ENCODE measurements at places on chromosomes 1 and 21.

GRCh38 chr21:35810431-35810970 lies 249.8 kb downstream of the SETD4 start:
- no peak for DNase-seq

DNA sequence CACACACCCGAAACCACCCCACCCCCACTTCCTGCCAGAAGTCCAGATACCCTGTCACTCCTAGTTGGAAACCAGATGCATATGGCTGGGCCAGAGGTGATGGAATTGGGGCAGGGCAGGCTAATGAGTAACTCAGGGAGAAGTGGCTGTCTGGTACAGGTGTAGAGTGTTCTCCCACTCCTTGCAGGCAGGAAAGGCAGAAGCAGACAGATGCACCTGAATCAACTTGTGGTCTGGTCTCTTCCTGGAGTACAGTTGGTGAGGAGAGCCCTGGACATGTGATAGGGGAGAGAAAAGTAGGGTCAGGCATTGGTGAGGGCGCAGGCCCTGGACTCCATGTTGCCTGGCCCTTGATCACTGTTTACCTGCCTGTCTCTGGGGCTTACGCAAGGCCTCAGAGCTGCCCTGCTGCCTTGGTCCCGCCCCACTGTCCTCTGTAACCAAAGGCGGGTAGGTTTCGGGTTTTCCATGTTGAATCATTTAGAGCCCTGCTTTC lies 2.5 kb downstream of the CGN start:
- no peak for DNase-seq

DNA sequence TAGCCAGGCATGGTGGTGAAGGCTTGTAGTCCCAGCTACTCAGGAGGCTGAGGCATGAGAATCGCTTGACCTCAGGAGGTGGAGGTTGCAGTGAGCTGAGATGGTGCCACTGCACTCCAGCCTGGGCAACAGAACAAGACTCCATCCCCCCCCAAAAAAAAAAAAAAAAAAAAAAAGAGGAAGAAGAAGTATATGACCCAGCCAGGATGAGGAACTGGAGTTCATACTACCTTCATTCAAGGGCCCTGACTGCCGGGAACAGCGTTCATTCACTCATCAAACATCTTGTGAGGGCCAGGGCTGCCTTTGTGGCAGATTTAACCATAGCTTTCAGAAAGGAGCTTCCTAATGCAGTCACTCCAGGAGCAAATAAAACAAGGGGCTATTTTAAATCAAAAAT lies 127.6 kb downstream of the MRPS6 start:
- no peak for DNase-seq

- DNase-seq, result no peak
Observed at GRCh38 chr1:43344267-43344850, 6.7 kb downstream of the MPL start.

GRCh38 chr1:110265186-110265585 lies 55.1 kb downstream of the KCNC4 start:
- DNase-seq, result no peak

GRCh38 chr1:84973498-84974334 lies 23.2 kb downstream of the MCOLN2 start:
- DNase-seq, result no peak

- DNase-seq, result no peak
Observed at GRCh38 chr1:42504535-42505128, 41.5 kb downstream of the CCDC30 start.

GRCh38 chr1:113686891-113687618 lies 72.2 kb downstream of the PHTF1 start:
- DNase-seq, result no peak

- DNase-seq, result no peak
Observed at GRCh38 chr1:183569141-183569540, 21.1 kb downstream of the NCF2 start.
